ENCODE measurements at places on chromosomes 1 and 21. TPM values are rescaled to one million over a fixed set of nuclear protein-coding genes. Genes with fewer than 3 reads are reported as not detected.

NR5A2 gene
- 0.84 TPM for total RNA-seq

- no peaks in the 10 kb centered on the region for H3K36me3 ChIP-seq
- H3K27me3 ChIP-seq = no peaks in the 10 kb centered on the region
- no peaks in the 10 kb centered on the region for H3K4me1 ChIP-seq
- H3K27ac ChIP-seq = no peak overlapping the region
Observed at GRCh38 chr1:38300616-38301015, 254.0 kb upstream of the POU3F1 start.

ZBTB21 gene
- total RNA-seq = 25.7 TPM

DNA sequence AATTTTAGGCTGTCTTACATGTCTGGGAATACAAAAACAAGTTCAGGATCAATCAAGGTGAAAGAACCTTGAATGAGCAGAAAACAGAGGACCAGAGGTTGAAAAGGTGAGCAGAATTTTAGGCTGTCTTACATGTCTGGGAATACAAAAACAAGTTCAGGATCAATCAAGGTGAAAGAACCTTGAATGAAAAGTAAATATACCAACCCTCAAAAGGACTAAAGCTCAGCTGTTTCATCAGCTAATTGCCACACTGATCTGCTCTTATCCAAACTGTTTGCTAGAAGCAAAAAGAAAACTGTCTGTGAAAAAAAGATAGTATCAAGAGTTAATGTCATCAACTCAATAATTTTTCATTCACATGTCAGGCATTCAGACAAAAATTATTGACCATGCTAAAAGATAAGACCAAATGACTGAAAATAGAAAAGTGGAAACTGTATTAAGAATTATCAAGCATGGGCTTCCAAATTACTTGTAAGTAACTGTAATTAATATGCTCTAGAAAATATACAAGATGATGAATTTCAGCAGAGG is 69.2 kb downstream of the LTN1 start:
- H3K4me3 ChIP-seq = no peak overlapping the region
- peaks cover 5% of the 10 kb centered on the region for H3K36me3 ChIP-seq
- no peaks in the 10 kb centered on the region for H3K27me3 ChIP-seq

- no peaks in the 10 kb centered on the region for H3K27me3 ChIP-seq
- H3K4me3 ChIP-seq = no peak overlapping the region
- peak; percentile 41 for DNase-seq
Observed at GRCh38 chr1:222387007-222387814, 160.7 kb downstream of the HHIPL2 start.
